ENCODE measurements at places on chromosomes 6 and 20.
A peak's percentile ranks its signal among the peaks of the same experiment; 100 is the strongest.

- DNase-seq, result no peak
Observed at GRCh38 chr6:119960456-119960855, 610.9 kb upstream of the MAN1A1 start.

- DNase-seq, result no peak
Observed at GRCh38 chr6:54716877-54717276, 129.7 kb upstream of the FAM83B start.

GRCh38 chr6:116298973-116299372 is 19.2 kb upstream of the TSPYL1 start:
- DNase-seq, result no peak

DNA sequence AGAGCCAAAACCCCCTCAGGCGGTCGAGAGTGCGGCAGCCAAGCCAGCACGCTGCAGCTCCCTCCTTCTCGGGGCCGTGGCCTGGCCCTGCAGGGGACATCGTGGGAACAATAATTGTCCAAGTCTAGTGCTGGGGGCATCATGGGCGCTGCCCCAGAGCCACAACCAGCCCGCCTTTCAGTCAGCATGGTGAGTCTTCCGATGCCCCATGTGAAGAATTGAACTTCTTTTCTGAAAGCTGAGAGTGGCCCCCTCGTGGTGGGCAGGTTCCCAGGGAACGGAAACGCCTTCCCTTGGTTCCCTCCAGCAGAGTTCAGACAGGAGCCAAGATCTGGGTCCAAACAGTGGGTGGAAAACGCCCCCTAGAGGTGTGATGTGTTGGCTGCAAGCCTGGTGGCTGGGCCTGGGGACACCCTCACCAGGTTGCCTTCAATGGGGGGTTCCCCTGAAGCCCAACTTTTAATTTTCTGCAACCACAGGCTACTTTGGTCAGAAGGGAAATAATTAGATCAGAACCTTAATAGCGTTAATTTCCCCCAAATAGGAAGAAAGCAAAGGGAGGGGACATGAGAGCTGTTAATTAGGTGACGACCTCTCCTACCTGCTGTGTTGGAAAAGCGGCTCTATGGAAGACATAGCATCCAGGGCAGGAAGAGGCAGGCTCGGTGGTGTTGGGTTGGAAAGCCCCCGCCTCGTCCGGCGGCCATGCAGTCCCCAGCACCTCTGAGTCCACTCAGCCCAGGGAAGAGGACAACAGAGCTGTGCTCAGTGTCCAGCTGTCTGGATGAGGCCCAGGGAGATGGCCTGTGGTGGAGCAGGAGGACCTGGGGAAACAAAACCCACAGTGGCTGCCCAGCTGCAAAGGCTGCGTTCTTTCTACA is 4.7 kb upstream of the MRGBP start:
- DNase-seq, result peak; percentile 84

GRCh38 chr20:18001131-18001921 is 32.5 kb downstream of the MGME1 start:
- peak; percentile 69 for DNase-seq

- DNase-seq, result no peak
Observed at GRCh38 chr6:97150932-97151331, 132.1 kb downstream of the MMS22L start.

GRCh38 chr6:17012421-17013225 is 89.2 kb upstream of the STMND1 start:
- peak; percentile 3 for DNase-seq

DNA sequence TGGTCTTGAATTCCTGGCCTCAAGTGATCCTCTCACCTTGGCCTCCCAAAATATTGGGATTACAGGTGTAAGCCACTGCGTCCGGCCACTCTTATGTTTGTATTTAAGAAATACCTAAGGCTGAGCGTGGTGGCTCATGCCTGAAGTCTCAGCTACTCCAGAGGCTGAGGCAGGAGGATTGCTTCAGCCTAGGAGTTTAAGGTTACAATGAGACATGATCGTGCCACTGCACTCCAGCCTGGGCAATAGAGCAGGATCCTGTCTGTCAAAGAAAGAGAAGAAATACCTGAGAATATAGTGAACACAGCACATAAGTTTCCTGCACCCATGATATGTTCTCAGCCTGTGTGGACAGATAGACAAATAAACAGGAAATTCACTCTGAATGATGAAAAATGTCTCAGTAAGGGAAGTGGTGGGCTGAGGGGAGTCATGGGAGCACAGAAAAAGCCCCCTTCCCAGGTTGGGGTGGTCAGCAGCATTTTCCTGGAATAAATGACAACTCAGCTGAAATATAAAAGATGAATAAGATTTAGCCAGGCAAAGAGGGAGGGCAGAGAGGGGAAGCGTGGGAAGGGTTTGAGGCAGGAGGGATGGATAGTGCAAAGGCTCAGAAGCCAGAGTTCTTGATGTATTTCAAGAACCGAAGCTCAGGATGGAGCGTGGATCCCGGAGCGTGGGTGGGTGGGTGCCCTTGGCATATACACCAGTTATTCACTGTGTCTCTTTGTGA is 13.8 kb upstream of the MMP9 start:
- DNase-seq, result no peak

- peak; percentile 99 for DNase-seq
Observed at GRCh38 chr20:45779011-45779915, 12.4 kb downstream of the WFDC3 start.

DNA sequence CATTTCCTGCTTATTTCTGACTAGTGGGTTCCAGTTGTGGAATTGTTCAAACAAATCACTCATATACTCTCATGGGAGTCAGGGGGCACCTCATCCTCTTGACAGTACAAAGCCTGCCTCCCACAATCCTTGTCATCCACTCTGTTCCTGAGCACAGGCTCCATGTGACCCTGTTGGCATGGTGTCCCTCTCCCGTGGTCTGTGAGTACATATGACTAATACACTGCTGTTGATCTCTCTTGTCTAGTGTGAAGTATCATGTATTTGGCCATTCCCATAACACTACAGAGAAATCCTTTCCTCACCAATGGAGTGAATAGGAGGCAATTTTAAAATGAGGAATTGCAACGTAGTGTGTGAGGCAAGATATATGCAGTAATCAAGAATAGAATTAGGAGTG is 185.3 kb downstream of the OGFRL1 start:
- peak; percentile 96 for DNase-seq

DNA sequence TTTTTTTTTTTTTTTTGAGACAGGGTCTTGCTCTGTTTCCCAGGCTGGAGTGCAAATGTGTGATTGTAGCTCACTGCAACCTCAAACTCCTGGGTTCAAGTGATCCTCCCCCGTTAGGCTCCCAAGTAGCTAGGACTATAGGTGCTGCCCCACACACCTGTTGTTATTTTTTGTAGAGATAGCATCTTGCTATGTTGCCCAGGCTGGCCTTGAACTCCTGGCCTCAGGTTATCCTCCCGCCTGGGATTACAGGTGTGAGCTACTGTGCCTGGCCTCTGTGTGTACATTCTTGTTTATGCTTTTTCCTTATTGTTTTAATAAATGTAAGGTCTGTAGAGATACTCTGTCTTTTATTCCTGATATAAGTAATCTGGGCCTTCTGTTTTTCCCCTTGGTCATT is 14.8 kb downstream of the CD2AP start:
- no peak for DNase-seq

GRCh38 chr20:57735831-57736737 is 26.3 kb upstream of the PMEPA1 start:
- no peak for DNase-seq

- peak; percentile 36 for DNase-seq
Observed at GRCh38 chr20:11195169-11195568, 521.4 kb upstream of the JAG1 start.

DNA sequence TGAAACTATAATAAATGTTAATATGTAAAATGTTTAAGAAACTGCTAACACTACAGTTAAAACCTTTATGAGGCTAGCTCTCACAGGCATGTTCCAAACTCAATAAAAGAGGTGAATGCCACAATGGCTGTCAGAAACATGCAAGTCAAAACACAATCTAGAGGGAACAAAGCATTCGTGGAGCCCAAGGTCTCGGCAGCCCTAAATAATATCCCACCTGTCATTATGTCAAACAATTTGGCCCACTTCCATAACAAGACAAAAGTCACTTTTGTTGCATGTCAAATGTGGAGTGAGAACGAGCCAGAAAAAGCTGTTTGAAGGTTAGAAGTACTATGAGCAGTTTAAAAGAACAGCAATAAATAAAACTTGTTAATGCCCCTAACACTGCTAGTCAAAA is 181.9 kb downstream of the GMDS start:
- no peak for DNase-seq

GRCh38 chr6:110828396-110828795 is 13.1 kb upstream of the CDK19 start:
- peak; percentile 7 for DNase-seq

DNA sequence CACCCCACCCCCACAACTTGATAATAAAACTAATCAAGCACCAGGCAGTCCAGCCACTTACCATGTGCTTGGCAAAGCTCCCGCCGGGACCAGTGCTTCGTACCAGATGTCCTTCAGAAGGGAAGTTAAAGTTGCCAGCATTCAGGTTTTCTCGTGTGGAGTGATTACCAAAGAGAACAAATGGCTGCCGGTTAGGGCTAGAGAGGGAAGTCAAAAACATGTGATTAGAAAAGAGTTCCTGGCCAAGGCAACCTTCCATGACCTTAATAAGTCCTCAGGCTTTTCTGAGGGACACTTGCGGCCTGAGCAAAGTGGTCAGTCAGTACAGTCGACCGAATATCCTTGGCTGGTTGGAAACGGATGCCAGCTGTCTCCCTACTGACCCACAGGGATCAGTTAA is 67.0 kb downstream of the DNAAF9 start:
- DNase-seq, result no peak

- DNase-seq, result no peak
Observed at GRCh38 chr6:85383042-85383441, 66.8 kb upstream of the NT5E start.

DNA sequence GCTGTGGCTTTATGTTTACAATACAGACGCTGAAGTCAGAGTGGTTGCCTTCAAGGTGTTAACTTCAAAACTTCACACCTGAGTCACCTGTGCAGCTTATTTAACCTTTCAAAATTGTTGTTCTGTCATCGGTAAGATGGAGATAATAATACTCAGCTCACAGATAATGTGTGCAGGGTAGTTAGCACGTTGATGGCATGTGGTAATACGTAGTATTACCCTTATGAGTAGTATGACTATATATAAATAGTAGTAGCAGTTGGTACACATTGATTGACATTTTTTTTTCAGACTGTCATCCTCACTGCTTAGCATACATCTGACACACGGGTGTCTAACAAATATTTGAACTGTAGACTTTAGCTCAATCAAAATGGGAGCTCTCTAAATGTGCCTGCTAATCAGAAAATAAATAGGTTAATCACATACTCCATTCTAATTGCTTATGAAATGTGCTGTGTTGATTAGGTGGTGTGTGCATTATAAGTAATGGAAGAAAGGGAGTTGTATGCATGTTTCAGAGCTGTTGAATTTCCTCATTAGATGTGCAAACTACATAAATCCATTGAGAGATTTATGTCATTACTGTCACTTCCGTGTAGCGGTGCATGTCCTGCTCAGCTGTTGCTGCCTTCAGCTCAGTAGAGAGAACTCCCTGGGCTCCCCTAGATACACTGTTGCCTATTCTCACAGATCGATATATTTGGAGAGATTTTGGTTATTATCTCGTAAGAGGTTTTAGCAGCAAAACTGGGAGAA is 11.2 kb upstream of the MROH8 start:
- DNase-seq, result no peak

DNA sequence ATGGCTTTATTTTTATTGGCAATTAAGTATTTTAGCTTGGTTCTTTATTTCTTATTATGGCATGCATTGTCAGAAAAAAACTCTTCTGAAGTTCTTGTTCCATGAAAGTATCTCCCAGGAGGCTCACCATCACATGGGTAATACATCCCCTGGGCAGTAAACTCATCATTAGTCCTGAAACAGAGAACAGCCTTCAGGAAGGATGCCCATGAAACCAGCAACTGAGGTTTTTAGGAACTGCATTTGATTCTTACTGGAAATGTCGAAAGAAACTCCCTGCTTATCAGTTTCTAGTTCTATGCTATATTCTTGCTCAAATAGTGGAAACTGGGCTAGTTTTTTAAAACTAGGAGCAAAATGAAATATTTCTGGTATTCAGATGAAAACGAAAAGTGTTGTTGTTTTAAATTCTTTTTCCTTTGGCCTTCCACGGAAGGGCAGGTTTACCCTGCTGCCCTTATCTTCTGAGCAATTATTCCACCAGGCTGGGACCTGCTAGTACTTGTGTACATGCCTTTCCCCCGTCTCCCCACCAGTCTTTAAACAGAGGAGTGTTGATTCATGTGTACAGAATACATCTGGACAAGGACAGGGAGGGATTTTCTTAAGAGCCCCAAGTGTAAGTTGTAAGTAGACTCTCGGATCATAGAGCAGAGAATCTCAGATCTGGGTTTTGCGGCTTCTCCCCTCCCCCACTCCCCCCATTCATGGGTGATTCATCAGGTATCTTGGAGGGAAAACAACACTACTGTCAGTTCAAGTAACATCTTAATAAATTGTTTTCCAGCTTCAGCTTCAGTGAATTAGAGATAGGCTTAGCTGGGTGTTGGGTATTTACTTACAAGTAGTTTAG is 81.5 kb downstream of the RTN4IP1 start:
- no peak for DNase-seq

GRCh38 chr6:35569011-35569461 is 56.3 kb upstream of the TULP1 start:
- no peak for DNase-seq

DNA sequence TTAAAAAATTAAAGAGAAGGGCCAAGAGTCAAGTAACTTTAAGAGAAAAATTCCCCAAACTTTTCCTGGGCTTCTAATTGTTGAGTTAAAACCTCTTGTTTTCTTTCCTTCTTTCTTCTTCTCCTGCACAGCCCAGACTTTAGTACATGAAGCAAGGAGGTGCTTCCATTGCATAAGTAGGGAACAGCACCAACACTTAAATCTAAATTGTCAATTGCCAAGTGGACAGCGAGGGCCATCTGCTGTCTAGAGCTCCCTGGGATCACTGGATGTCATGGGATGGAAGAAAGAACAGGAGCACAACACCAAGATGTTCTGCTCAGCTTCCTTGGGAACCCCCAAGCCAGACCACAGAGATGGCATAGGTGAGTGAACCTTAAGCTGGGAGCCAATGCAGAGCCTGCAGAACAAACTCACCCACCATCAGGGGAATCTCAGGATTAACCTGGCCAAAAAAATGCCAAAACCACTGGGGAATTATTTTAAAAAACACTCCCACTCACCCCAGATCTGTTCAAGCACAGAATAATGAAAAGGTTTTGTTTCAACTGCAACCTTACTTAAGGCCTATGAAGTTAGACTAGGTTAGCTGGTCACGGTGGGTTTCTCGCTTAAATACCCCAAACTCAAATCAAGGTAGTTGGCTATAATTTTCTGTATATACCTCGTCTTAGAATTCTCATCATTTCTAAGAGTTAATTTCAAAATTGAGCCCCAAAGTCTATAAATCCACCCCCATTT is 67.8 kb downstream of the TNFRSF21 start:
- peak; percentile 27 for DNase-seq

Data from kidney tubule cell (primary cell).